ENCODE measurements at places on chromosomes 6 and 20.

DNA sequence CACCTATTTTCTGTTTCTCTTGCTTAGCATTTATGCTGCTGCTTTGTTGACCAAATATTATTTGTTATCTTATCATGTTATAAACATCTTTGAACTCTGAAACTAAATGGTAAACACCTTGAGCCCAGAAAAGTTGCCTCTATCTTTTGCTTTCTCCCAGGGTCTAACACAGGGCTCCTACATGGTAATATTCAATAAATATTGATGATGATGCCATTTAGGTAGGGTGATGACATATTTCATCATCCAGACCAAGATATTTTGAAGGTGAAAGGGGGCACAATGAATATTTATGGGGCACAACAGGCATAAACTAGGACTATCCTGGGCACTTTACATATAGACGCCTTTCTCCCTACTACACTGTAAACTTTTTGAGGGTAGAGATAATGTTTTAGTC lies 11.6 kb upstream of the ENPP4 start:
- DNase-seq, result no peak

DNA sequence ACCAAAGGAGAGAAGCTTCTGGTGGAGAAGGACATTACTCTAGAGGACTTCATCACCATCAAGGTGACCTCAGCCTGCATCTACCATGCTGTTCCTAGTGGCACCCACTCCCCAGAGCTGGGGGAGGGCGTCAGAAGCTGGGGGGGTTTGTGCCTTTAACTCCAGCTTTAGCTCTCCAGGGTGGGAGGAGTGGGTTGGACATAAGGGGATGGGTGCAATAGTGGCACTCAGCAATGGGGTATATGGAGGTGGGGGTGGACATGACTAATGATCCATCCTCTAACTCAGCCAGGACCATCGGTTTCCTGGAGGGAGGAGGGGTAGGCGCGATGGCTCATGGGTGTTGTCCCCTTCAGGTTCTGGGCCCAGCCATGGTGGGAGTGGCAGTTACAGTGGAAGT lies 40.1 kb downstream of the SNRPB start:
- DNase-seq, result no peak

GRCh38 chr6:138291849-138292181 lies 73.5 kb upstream of the PBOV1 start:
- DNase-seq, result no peak

GRCh38 chr20:8425802-8426201 lies 293.7 kb downstream of the PLCB1 start:
- no peak for DNase-seq

DNA sequence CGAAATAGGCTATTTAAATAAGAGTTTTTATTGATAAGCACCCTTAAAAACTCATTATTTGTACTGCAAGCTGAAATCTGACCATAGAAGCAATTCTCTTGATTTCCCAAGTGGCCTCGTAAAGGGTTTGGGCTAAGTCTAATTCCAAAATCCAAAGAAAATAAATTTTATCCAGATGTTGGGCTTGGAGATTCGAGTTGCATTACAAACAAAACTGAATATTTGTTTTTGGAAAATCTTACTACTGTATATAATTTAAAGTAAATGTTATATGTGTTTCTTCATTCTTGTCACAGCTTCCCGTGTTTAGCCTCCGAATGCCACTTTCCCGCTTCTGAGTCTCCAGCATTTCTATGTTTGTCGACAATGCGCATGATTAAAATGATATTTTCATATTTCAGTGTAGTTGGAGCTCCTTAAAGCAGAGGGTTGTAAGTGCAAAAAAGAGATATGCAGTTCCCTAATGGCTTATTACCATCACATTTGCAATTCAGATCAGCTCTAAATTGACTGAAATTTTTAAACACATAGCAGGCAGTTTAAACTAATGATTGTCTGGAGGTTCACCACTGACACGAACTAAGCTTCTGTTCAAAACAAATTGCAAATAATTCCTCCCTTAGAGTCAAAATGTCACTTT lies 47.0 kb downstream of the PRL start:
- DNase-seq, result no peak

DNA sequence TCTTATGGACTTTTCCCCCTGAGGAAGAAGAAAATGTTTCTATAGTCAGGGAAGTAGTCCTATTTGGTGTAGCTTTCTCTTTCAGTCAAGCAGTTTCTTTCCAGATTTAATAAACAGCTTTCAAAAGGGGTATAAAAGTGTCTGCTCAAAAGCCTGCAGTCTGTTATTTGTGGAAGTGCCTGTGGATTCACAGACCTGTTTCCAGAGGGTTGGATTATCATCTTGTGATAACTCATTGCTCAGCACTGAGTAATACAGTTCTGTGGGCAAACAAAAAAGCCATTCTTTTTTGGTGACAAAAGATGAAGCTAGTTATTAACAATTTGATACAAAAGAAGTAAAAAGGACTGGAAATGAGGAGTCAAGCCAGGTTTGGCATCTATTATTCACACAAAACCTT lies 358.2 kb upstream of the ID4 start:
- no peak for DNase-seq

DNA sequence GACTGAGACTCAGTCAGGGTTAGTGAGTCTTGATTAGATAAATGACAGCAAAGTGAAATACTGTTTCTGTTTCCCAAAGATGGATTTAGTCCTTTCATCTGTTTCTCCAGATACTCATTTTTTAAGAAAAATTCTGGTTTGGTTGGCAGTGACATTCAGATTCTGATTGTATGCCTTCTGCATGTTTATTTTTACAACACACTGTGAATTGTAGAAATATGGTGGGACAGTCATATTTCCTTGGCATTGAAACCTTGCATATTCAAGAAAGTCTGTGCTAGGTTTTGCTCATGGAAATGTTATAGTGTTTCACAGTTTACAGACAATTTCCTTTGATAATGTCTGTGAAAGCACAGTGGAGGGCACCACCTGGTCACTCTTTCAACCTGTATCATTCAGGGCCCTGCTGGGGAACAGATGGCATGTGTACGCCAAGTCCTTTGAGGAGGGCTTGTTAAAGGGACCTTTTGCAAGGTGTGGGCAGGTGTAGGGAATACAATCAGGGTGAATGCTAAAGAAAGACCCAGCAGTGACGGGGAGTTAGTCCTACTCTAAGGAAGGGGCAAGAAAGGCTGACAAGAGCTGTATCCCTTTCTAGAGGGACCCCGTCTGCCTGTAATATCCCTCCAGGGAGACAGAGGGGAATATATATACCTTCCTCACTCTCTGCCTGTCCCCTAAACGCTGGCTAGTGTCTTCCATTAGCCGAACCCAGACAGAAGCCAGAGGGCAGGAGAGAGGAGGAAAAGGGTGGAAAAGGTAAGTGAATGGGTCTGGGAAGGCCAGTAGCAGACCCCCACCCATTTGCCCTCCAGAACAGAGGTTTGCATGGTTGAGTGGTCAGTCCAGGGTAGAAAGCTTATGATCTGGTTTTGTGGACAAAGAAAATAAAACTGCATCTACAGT lies 10.2 kb downstream of the PLCB4 start:
- DNase-seq, result no peak

GRCh38 chr6:142167486-142167885 lies 20.4 kb downstream of the VTA1 start:
- no peak for DNase-seq

GRCh38 chr6:160733050-160733646 lies 31.1 kb downstream of the PLG start:
- DNase-seq, result peak; percentile 48

DNA sequence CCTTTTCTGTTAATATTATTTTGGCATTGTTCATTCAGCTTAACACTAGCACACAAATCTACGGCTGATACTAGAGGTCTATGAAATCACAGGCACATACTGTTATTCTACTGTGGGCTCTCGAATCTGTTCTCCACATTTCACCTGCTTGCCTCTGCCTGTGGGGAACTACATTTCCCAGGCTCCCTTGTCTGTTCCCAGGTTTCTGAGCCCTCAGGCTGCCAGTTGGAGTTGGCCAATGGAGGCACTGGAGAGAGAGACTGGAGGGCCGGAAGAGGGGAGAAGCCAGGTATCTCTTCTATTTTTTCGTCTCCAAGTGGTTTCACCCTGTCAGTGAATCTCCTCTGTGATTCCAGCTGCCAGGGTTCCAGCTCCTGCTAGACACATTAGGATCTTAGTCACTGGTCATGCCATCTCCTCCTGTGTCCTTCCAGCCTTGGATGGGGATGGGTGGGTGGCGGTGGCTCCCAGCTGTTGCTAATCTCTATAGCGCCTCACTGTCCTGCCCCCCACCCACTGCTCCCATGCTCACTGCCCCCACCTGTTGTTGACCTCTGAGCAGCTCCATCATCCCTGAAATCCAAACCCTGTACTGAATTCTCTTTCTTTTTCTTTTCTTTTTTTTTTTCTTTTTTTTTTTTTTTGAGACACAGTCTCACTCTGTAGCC lies 188.2 kb downstream of the LRFN2 start:
- no peak for DNase-seq

GRCh38 chr6:31920811-31921210 lies 6.7 kb upstream of the C2 start:
- DNase-seq, result no peak

DNA sequence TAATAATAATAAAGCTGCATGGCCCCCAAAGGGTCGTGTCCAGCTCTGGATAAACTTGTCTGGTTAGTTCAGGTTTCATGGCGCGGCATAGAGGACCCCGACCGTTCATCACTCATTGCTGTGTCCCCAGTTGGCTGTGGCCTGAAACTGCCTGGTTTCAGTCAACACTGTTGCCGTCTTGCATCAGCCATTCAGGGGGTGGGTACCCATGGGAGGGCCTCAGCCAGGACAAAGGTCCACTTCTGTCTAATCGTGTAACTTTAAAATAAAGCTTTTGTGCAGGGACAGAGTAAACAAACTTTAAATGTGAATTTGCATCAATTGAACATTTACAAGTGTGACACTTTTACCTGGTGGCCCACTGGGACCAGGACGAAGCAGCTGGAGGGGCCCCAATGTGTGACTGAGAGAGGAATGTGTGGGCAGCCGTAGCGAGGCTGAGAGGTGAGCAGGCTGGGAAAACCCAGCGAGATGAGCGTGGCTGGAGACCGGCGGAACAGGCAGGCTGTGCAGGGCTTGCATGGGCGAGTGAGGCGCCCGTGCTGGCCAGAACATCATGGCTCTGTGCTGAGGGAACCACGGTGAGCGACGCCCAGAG lies 22.3 kb upstream of the UNC93A start:
- DNase-seq, result no peak

Data from CD4-positive, alpha-beta T cell treated with Interleukin-2 at 100 ng/mL for 4 hours (primary cell).